ENCODE measurements at places on chromosomes 7 and 10.

- no peak for DNase-seq
Observed at GRCh38 chr7:70372768-70373515, 759.0 kb upstream of the GALNT17 start.

DNA sequence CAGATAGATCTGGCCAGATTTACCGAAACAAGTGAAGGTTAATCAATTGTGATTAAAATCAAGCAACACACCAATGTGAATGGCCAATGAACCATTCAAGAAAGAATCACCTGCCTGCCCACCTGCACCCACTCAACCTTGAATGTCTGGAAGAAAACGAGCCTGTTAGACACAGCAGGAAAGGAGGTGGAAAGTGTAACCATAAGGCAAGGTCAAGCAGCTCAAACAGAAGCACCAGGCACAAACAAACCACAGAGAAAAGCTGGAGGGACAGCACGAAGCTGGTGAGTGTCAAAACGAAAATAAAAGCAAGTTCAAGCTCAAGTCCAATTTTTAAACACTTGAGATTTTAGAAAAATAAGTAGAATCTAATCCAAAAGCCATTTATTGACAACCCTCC is 64.9 kb downstream of the STEAP1B start:
- DNase-seq, result peak; percentile 52

DNA sequence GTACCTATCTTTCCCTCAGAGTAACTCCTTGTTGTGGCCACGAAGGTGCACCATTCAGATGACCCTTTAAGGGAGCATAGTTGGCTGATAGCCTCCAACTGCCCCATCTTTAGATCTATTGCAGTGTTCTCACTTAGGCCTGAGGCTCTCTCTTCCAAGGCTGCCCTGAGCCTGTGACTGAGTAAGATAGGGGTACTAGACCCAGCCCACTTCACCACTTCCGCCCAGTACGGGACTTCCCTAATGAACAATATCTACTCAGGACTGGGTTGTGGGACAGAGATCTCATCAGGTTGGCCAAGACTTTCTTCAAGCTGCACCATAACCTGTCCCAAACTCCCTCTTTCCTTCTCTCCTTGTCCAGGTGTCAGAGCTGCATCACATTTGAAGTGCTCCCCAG is 5.7 kb upstream of the GNAI1 start:
- DNase-seq, result no peak

DNA sequence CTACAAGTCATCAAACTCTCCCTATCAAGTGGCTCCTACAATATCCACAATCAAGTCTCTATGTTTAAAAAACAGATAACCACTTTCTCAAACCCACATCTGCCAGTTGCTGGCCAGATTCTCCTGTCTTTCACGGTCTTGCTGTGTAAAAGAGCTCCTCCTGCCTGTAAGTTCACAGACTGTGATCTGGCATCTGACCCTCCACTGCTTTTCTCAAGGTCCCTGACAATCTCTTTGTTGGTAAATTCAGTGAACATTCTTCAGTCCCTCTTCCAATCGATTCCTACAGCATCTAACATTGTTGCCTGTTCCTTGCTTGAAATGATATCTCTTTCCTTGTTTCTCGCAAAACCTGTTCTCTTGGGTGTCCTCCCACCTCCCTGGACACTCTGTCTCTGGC is 18.5 kb upstream of the LMOD2 start:
- peak; percentile 19 for DNase-seq
